ENCODE measurements at places on chromosomes 4 and X. TPM values are rescaled to one million over a fixed set of nuclear protein-coding genes. Genes with fewer than 3 reads are reported as not detected.

MAP3K15 gene
- total RNA-seq = not detected

- DNase-seq = no peak
Observed at GRCh38 chrX:151346931-151347543, 50.0 kb upstream of the VMA21 start.

ADGRG2 gene
- not detected for total RNA-seq

GRCh38 chrX:144809025-144809424, 438.3 kb upstream of the SPANXN1 start:
- DNase-seq = no peak

CLDN2 gene
- total RNA-seq = not detected

TEX13B gene
- not detected for total RNA-seq

PCSK1N gene
- total RNA-seq = 5.4 TPM

GLUD2 gene
- 0.36 TPM for total RNA-seq

DNA sequence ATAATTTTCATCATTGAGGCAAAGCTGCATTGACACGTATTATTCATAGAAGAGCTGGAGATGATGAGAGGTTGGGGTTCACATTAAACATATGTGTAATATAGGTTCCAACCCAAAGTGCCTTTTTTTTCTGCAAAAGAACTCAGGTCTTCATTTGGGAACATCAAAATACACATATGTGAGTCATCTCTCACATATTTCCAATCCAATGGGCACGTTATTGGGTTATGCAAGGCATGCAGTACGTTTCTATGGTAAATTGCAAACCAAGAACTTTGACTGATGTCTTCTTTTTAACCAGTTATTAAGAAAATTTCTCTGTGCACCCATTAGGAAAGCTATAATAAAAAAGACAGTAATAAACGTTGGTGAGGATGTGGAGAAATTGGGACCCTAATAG, 150.3 kb upstream of the FAM9B start:
- no peak for DNase-seq

FAM9B gene
- total RNA-seq = not detected

- DNase-seq = no peak
Observed at GRCh38 chrX:68652326-68653170, 5.1 kb downstream of the STARD8 start.

GRCh38 chr4:185774131-185774653, 37.8 kb downstream of the SORBS2 start:
- no peak for DNase-seq

DNA sequence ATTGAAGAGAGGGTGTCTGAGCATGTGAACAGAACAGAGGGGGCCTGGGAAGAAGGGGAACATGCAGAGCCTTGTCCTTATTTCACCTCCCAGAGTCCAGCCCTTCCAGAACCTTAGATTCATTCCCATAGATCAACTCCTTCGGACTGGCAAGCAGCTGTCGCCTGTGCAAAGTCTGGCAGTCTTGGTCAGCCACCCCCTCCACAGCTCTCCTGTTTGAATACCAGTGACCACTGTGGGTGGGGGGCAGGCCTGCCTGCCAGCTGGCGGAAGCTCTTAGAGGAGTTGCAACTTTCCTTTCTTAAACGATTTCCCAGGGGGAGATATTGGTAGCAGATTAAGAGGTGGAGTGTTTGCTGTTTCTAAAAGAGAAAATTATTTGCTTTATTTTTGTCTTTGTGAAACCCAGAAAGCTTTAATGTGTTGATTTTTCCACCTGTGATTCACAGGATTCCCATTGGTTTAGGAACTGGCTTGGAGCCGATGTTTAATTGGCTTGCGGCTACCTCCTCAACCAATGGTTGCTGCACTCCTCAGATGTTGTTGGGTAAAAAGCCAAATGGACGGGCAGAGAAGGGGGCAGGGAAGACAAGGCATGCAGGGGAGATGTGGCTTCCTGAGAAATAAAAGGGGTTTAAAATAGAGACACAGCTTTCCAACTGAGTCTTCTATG, 62.2 kb upstream of the PRPS1 start:
- DNase-seq = peak; percentile 90

DNA sequence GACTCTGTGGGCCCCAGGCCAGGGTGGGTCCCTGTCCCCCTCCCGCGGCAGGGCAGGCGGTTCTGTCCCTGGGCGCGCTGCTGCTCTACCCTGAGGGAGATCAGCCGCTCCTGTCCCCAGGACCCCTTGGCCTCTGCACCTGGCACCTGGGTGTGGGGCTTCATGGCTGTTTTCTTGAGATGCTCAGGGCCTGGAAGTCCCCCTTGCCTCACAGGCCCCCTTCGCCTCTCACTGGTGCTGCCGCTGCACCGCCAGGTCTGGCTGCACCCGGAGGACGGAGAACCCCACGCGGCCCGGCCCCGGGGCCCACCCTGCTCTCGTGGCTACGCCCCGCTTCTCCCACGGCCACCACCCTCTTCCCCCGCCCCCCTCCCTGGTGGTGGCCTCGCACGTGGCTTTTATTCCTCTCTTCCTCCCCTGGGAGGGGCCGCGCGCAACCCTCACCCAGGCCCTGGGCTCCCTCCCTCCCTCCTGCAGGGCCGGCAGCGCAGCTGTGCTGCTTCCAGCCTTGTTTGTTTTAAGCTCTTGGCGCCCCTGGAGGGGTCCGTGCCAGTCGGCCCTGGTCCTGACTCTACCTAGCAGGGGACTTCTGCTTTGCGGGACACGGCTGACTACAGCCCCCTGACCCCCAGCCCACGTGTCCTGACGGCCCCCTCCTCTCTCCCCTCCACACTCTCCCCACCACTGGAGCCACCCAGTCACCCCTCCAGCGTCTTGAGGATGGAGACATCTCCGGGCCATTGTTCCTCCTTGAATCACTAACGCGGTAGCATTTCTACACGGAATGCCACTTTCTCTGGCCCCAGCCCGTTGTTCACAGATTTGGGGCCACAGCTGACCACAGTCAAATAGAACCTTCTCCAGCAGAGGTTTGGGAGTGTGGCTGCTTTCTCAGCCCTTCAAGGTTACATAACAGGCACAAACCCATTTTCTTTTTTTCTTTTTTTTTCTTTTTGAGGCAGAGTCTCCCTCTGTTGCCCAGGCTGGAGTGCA, 20.6 kb upstream of the CLDN24 start:
- DNase-seq = no peak

GRCh38 chr4:93103042-93103441, 725.5 kb upstream of the ATOH1 start:
- DNase-seq = no peak

GRCh38 chrX:65673857-65674203, 6.4 kb downstream of the MSN start:
- DNase-seq = no peak

DNA sequence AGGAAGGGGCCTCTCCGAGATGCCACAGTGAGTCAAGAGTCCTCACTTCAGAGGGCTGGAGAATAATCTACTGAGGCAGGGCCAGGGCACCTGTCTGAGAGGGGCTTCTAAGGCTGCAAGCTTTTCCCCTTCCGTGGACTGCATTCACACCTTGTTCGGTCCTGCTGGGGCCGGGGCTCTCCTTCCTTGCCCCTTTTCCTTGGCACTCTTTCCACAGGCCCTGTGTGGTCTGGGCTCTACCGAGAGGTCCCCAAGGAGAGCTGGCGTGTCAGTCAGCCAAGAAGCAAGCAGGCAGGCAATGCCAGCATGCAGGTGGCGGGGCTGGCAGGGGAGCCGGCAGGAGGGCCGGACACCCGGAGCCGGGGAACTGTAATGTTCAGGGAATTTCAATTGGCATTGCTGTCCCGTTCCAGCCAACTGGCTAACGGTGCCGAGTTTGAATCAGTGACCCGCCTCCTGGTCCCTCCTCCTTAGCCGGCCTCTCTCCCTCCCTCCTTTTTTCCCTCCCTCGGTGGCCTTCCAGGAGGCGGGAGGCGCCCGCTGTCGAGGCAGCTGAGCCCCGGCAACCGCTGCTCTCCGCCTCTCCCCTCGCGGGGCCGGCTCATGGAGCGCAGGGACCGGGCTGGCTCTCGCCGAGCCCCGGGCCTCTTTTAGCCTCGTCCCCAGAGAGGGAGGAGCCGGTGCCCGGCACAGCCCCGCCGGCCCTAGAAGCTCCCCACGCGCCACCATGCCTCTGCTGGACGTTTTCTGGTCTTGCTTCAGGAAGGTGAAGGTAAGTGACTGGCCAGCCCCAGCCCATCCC, at the start of gene STARD8:
Gene STARD8 (plus strand): TSS at position 511 of the 802 bp plus-strand sequence. CDS start 217 bp downstream, at position 728.
- peak; percentile 61 for DNase-seq

FANCB gene
- 0.88 TPM for total RNA-seq

PDHA1 gene
- 88.3 TPM for total RNA-seq

GRCh38 chr4:99762728-99763127, 53.9 kb upstream of the DAPP1 start:
- no peak for DNase-seq

- no peak for DNase-seq
Observed at GRCh38 chr4:66555301-66555700, 885.0 kb upstream of the EPHA5 start.

BEX4 gene
- total RNA-seq = 3.2 TPM

DNA sequence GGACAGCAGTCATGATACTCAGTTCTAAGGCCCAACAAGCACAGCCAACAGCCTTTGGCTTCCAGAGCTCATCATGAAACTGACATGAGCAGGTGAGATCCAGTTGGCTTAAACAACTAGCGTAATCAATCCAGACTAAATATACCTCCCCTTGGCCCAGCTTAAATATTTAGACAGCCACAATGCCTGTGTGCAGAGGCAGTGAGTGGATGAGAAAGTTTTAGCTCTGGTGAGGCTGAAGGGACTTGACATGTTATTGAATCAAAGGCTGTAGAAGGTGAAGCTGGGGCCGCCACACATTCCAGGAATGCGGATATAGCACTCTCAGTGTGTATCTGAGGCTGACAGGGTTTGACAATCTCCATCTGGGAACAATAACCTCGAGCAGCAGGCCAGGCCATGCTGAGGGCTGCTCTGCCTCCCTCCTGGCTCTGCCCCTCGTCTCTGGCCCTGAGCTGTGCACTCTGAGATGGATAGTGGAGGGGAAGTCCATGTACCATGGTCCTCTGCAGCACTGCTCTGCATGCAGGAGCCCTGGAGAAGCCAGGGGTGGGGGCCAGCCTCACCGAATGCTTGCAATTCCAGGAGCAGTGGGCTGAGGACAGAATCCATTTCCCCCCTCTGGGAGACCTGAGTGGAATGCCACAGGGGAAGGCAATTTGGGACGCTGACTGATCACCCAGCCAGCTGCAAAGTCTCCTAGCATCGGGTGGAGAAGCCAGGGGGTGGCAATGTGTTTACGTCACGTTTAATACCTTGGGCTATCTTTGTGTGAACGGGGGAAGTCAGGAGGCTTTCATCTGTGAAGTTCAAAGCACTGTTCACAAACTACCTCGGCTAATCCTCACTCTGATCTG, 37.3 kb upstream of the RASL11B start:
- DNase-seq = peak; percentile 82

DNA sequence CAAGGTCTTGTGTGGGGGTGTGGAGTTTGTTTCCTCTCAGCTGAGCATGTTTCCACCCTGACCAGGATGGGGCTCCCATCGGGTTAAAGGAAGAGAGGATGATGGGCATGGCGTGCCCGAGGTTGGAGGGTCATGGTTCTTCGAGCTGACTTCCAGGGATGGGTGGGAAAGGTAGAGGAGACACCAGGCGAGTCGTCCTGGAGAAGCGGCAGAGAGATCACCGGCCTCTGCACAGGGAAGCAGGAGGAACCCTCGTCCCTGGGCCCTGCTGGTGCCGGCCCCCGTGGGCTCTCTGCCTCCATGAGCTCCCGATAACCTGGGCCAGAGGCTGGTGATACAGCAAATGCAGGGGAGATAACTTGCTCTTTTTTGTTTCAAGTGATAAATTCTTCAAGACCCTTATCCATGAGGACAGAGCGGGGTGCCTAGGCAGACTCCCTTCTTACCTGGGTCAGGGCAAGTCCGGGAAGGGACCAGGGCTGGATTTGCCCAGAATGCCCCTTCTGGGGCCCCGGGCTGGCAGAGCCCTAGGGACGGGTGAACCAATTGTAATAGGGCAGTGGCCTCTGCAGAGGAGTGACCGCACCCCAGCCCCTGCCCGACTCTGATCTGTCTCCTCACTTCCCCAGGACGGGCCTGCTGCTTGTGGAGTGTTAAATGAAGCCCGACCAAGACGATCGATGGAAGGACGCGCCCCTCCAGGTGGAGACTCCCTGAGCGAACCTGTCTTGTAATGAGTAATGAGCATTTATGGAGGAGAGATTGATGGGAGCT, 63.0 kb downstream of the CPZ start:
- DNase-seq = no peak

DNA sequence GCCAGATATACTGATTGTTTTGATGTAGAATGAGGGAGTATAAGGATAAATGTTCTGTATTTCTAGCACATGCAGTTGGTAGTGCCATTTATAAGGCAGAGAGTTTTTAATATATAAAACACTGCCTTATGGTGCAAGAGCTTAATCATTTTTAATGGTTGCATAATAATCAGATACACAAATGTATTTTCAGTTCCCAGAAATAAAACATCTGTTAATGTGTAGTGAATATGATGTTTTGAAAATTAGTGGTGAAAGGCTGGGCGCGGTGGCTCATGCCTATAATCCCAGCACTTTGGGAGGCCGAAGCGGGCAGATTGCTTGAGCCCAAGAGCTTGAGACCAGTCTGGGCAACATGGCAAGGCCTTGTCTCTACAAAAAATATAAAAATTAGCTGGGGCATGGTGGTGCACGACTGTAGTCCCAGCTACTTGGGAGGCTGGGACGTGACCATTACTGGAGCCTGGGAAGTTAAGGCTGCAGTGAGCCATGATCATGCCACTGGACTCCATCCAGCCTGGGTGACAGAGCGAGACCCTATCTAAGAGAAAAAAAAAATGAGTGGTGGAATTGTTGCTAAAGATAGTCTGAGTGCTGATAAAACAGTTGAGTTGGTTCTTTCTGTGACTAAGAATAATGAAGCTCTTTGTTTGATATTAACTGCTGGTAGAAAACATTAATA, 29.3 kb downstream of the CLCN3 start:
- DNase-seq = no peak

GRCh38 chrX:120306630-120307029, 4.6 kb downstream of the TMEM255A start:
- no peak for DNase-seq
